Fibroblast of the aortic adventitia (primary cell): ENCODE measurements at places on chromosomes 2 and 18. TPM values are rescaled to one million over a fixed set of nuclear protein-coding genes. Genes with fewer than 3 reads are reported as not detected.

DNA sequence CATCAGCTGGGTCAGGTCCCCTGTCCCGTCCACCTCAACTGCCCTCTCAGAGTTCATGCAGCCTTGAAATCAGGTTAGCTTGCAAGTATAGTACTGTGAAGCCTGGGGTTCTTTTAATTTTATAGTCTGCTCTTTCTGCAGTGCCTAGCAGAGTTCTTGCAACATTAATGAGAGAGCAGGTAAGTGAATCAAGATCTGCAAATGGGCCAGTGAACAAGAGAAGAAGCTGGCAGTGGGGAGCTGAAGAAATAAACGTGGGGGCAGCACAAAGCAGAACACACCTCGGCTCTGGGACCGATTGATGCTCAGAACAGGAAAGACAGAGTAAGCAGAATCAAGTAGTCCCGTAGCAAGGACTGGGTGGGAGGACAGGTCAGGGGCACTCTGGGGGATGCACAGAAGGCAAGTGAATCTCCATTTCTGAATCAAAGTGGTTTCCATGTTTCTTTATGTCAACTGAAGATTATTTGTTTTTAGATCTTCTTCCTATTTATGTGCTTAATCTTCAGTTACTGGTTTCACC lies 675.5 kb downstream of the RNF144A start:
- no peak for DNase-seq

- no peak for DNase-seq
Observed at GRCh38 chr18:9365406-9365805, 30.8 kb downstream of the TWSG1 start.

DNA sequence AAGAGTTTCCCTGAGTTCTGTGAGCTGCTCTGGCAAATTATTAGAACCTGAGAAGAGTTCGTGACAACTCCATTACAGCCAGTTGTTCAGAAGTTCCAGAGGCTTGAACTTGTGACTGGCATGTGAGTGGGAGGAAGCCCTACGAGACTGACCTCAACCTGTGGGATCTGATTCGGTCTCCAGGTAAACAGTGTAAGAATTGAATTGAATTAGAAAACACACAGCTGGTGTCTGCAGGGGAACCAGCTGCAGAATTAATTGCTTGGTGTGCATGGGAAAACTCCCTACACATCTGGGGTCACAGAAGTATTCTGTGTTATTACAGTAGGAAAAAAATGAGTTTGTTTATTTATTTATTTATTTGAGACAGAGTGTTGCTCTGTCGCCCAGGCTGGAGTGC lies 14.0 kb upstream of the ITSN2 start:
- no peak for DNase-seq

DNA sequence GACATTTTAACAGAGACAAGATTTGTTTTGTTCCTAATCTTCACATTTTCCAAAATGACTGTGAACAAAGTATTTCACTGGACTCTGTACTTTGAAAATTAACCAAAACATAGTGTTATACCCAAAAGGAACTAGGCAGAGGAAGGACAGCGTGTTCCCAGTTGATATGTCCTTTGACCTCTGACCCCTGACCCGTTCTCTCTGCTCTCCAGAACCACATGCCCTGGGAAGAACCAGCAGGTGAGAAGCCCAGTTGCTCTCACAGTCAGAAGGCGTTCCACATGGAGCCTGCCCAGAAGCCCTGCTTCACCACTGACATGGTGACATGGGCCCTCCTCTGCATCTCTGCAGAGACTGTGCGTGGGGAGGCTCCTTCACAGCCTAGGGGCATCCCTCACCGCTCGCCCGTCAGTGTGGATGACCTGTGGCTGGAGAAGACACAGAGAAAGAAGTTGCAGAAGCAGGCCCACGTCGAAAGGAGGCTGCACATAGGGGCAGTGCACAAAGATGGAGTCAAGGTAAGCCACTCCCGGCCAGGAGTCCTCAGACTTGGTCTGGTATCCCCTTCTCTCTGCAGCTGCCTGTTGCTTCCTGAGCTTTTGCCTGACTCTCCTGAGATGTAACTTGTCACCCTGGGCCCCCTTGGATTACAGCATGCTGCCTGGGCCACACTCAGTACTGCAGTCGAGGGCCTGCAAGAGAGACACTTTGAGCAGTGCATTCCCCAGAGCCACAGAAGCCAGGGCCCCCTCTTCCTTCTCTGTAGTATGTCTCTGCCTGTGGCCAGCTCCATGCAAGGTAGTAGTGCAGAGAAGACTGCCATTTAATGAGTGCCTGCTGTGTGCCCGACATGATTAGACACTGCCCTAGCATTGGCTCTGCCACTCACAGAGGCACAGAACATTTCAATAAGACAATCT lies 94.3 kb downstream of the ARHGEF4 start:
- DNase-seq = no peak

GRCh38 chr2:160022162-160022561 lies 40.3 kb downstream of the PLA2R1 start:
- no peak for DNase-seq

- DNase-seq = peak; percentile 76
Observed at GRCh38 chr2:68463287-68463877, 3.7 kb downstream of the FBXO48 start.

DNA sequence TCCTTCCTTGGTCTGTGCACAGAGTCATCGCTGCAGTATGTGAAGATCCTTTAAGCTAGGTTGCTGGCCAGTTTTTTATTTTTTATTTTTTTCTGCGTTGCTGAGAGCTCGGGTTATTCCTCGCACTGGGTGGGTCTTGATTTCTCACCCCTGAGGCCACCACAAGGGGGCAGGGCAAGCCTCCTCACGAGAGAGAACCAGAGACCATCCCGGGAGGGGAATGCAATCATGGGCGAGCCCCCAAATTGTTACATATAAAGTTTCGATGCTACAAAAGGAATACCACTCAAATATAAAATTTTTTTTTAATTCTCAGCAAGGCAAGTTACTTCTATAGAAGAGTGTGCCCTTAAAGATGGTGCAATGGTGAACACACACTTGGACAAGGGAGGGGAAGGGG lies 24.9 kb downstream of the HTR2B start:
- DNase-seq = no peak

- DNase-seq = no peak
Observed at GRCh38 chr2:28465148-28465885, 30.5 kb upstream of the PLB1 start.

DNA sequence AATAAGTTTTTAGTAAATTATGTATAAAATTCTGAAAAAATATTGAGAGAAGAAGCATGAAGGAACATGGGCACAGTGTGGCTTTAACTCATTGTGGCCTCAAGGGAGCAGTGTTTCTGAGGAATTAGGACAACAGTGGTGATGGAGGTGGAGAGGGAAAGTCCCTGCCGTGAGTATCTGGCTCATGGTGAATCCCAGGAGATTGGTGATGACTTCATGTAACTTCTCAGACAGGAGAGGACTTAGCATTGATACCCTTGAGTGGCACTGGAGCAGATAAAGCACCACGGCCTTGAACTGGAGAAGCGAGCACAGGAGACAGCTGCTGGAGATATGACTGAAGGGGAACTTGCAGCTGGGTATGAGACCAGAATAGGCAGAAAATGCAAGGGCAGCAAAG lies 35.0 kb upstream of the LRP1B start:
- DNase-seq = peak; percentile 1

- DNase-seq = no peak
Observed at GRCh38 chr18:62332964-62333695, 8.0 kb downstream of the TNFRSF11A start.

- DNase-seq = peak; percentile 80
Observed at GRCh38 chr2:188524519-188525113, 232.9 kb downstream of the GULP1 start.

- no peak for DNase-seq
Observed at GRCh38 chr2:156333274-156333950, 891 bp upstream of the NR4A2 start.

DNA sequence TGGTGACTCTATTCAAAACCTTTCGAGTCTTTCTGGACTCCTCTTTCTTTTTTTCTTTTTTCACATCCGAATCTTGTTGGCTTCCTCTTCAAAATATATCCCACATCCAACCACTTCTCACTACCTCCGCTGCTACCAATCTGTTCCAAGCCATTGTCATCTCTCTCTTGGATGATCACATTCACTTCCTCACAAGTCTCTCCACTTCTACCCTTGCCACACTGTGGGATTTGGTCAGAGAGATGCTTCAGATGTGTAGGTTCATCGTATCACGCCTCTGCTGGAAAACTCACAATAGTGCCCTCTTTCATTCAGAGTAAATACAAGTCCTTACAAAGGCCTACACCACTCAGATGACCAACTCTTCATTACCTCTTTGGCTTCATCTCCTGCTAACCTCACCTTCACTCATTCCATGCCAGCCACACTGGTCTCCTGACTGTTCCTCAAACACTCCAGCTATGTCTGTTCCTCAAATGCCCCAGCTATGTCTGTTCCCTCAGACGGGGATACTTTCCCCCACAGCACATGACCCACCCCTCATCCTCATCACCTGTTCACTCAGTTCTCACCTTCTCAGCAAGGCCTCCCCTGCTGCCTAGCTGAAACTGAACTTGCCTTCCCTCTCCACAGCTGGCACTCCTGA lies 67.2 kb upstream of the PELI1 start:
- DNase-seq = no peak

- DNase-seq = peak; percentile 60
Observed at GRCh38 chr18:74284191-74284979, 7.4 kb downstream of the CYB5A start.

- DNase-seq = no peak
Observed at GRCh38 chr2:118525346-118525745, 322.1 kb downstream of the EN1 start.

Gene PARD6G
- 0.54 and 2.5 TPM in 2 replicates for total RNA-seq

Gene FSHR
- not detected in 2 replicates for total RNA-seq

Gene KCNG2
- not detected in 2 replicates for total RNA-seq

Gene MARCO
- not detected in 2 replicates for total RNA-seq

Gene INPP5D
- 0.54 and 0.98 TPM in 2 replicates for total RNA-seq

Gene ANKRD62
- total RNA-seq = not detected in 2 replicates

Gene CYRIA
- 0.54 and 5.6 TPM in 2 replicates for total RNA-seq

Gene VAMP8
- total RNA-seq = 0.54 and 1.7 TPM in 2 replicates

Gene CFAP65
- total RNA-seq = not detected in 2 replicates

Gene DYNAP
- not detected in 2 replicates for total RNA-seq

Gene ELOA2
- total RNA-seq = not detected in 2 replicates
